ENCODE measurements at places on chromosomes 12 and 14.

- no peak for DNase-seq
Measured at GRCh38 chr12:32558903-32559302, 120.2 kb upstream of the DNM1L start.

DNA sequence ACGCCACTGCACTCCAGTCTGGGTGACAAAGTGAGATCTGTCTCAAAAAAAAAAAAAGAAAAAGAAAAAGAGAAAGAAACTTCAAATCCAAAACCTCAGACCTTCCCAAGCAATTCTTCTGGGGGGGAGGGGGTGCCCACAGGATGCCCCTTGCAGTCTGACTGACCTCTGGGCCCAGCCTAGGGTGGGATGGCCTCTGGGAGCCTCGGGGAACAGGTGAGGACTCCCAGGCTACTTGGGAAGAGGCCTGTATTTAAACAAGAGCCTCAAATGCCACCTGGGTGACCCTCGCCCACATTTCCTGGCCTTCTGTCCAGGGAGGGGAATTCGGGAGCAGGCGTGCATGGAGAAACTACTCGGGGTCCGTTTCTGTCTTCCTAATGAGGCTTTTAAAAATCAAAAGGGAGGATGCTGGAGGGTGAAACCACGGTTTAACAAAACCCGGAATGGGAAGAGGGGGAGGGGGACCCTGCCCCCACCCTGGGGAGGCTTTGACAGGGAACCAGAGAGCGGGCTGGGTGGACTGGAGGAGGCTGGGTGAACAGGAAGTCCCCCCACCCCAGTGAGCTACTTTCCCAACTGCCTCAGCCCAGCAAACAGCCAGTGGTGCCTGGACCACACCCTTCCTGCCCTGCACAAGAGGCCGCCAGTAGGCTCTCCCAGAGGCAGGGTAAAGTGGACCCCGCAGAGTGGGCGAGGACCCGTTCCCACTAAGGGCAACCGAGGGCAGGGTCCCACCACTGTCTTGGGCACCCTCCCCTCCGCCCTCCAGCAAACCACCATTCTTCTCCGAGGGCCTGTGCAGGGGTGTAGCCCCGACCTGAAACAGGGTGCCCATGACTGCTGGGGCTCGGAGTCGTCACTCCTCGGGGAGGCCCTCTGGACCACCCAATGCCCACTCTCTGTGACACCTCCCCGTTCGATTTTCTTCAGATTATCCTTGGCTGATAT is 1.5 kb upstream of the FBRSL1 start:
- no peak for DNase-seq

DNA sequence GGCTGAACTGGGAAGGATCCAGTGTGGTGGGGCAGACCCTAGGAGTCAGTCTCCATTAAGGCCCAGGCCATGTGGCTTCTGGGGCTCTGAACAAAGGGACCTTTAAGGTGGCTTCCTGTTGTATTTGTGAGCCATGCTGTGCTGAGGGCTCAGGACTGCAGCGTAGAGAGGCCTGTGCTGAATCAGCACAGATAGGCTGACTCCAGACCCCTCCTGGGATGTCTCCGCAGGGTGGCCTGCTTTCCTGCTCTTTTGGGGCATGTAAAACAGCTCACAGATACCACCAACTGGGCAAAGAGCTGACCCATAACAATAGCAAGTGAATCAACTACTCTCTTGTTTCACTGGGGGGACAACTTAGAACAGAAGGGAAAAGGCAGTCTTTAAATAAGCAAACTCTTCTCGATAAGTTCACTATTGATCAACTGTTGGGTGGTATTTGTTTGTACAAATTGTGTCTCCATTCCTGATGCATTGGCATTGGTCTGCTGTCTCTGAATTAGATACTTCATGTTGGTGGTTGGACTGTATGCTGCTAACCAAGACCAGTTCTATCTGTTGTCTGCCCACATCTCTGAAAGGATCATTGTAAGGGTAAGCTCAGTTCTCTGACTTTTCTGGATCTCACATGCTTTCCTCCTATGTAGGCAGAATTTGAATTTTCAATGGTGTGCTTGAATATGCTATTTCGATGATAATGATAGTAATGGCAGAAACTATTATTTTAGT is 71.8 kb downstream of the MYRFL start:
- no peak for DNase-seq

- no peak for DNase-seq
Measured at GRCh38 chr14:70203686-70204085, 14.9 kb upstream of the SLC8A3 start.

DNA sequence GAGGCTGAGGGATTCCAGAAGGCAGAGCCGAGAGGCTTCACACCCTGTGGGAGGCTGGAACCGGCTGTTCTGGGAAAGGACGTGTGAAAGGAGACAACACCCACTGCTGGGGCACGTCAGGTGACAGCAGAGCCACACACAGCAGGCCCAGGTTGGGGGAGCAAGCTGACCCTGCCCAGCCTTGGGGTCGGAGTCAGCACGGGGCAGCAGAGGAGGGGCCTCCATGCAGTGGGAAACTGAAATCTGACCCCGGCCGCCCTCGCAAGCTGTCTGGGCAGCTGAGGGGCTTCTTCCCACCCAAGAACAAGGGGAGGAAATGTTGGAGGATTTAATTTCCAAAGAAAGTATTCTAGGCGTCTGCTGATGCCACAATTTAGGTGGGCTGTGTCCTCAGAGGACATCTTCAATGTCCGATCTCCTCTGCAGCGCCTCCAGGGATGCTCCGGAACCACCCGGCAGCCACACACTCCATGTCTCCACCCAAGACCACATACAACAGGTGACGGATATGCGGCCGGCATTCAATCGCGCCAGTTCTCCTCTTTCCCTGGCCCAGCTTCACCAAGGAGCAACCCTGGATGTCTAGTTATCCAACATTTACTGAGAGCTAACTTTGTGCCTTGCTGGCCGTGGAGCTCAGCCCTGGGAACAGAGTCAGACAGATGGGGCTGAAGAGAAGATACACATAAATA is 30.7 kb downstream of the SNRNP35 start:
- DNase-seq: no peak

- DNase-seq: no peak
Measured at GRCh38 chr14:94768521-94769390, 1.2 kb downstream of the GSC start.

DNA sequence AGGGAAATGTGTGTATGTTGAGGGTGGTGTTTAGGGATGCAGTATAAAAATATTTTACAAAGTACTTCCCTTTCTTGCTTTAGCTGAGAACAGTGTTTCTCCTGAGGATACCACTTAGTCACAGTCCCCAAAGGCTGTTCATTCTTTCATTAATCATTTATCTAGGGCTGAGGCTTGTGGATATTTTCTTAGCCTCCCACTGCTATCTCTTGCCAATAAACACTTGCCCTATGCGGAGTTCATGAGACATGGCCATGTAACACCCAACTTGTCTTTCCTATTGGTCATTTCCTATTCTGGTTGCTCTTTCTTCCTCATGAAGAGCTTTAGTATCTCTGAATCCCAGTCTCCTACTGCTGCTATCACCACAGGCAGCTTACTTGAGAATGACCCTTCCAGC is 75.1 kb downstream of the ETNK1 start:
- DNase-seq: no peak

GRCh38 chr14:94989946-94990345 is 167.4 kb downstream of the DICER1 start:
- DNase-seq: no peak

- DNase-seq: no peak
Measured at GRCh38 chr12:26554332-26554731, 278.7 kb downstream of the ITPR2 start.

DNA sequence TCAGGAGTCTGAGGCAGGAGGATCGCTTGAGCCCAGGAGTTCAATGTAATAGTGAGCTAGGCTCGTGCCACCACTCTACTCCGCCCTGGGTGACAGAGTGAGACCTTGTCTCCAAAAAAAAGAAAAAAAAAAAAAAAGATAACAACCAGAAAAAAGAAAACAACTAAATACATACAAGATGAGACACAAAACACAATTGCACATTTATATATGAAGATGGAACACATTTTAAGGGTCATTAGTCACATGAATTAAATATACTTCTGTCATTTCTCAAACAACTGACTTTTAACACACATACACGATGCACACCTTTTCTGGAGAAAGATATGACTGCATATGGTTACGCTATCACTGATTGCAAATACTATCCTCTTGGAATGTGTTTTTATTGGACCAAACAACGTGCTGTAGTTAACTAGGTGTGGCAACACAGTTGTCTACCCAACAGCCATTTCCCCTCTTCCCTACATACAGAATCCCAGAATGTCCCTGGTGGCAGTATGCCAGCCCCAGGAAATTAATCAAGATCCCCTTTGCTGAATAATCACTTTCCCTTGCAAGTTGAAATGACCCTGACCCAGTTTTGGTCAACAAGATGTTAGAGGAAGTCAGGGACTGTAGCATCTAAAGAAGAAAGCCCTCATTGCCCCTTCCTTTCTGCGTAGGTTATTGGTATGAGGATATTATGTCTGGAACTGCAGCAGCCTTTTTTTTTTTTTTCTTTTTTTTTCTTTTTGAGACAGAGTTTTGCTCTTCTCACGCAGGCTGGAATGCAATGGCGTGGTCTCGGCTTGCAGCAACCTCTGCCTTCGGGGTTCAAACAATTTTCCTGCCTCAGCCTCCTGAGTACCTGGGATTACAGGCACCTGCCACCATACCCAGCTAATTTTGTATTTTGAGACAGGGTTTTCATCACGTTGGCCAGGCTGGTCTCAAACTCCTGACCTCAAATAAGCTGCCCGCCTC is 5.6 kb upstream of the MYL6B start:
- no peak for DNase-seq

DNA sequence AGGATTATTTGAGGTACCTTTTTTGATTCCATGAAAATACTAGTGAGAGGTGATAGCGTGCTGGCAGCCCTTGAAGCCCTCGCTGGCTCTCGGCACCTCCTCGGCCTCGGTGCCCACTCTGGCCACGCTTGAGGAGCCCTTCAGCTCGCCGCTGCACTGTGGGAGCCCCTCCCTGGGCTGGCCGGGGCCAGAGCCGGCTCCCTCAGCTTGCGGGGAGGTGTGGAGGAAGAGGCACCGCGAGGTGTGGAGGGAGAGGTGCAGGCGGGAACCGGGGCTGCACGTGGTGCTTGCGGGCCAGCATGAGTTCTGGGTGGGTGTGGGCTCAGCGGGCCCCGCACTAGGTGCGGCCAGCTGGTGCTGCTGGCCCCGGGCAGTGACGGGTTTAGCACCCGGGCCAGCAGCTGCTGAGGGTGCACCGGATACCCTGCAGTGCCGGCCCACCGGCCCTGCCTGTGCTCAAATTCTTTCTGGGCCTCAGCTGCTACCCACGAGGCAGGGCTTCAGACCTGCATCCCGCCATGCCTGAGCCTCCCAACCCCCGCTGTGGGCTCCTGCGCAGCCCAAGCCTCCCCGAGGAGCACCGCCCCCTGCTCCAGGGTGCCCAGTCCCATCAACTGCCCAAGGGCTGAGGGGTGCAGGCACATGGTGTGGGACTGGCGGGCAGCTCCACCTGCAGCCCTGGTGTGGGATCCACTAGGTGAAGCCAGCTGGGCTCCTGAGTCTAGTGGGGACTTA is 7.4 kb downstream of the MOK start:
- DNase-seq: no peak

DNA sequence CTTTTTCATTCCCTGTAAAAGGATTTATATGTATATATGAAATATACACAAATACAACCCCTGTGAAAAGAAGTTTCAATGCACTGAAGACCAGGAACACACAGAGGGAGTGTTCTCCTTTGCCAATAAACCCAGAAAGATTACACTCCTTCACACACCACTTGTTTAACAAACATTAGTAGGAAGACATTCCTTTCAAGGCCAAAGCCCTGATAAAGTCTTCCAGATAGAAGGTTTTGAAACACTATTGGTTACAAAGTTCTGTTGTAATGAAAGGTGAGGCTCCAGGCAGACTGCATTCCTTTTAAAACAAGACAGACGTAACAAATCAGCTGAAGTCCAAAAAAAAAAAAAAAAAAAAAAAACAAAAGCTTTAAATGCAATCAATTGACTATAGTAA is 81.0 kb downstream of the PTPN21 start:
- DNase-seq: no peak

DNA sequence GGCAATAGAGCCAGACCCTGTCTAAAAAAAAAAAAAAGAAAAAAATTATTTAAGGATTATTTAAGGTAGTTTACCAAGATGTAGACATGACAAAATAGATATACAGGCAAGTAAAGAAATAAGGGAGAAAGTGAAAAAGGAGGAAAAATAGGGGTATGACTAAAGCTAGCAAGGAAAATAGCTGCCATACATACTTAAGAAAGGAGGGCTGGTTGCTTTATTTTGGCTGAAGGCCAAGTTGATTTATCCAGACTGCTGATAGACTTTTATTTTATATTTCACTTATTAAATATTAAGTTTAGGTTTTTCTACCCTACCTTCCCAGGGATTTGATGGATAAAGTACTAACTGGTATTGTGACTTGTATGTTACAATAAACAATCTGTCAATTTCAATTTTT is 8.3 kb upstream of the AEBP2 start:
- DNase-seq: no peak

GRCh38 chr14:62097072-62097471 is 334.9 kb downstream of the SNAPC1 start:
- DNase-seq: no peak

GRCh38 chr14:105852378-105853088 is 326.1 kb downstream of the TMEM121 start:
- no peak for DNase-seq

DNA sequence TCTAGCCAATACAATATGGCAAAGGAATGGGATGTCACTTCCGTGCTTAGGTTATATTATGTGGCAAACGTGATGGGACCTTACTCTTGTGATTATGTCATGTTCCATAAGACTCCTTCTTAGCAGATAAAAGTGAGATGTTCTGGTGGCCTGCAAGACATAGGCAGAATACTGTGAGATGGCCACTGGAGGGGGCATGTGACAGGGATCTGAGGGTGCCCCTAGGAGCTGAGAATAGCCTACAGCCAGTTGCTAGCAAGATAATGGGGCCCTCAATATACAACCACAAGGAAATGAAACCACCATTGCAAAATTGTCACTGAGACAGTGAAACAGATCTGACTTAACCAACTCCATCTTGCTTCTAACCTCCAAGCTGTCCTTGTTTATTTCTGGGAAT is 151.4 kb upstream of the SSTR1 start:
- no peak for DNase-seq

GRCh38 chr14:69666112-69666511 is 54.7 kb downstream of the SUSD6 start:
- DNase-seq: no peak

Data from right renal cortex interstitium (tissue), 3 donors.